ENCODE measurements at places on chromosomes 11 and 22. TPM values are rescaled to one million over a fixed set of nuclear protein-coding genes. Genes with fewer than 3 reads are reported as not detected.
A peak's percentile ranks its signal among the peaks of the same experiment; 100 is the strongest.

GRCh38 chr22:35940166-35940565 lies 88.5 kb downstream of the RBFOX2 start:
- DNase-seq, result no peak
- H3K4me1 ChIP-seq, result peaks cover 2% of the 10 kb centered on the region
- no peaks in the 10 kb centered on the region for H3K36me3 ChIP-seq
- no peak overlapping the region for H3K27ac ChIP-seq
- no peaks in the 10 kb centered on the region for H3K27me3 ChIP-seq

- no peak for DNase-seq
- peaks cover 19% of the 10 kb centered on the region for H3K27me3 ChIP-seq
- H3K27ac ChIP-seq, result no peak overlapping the region
- H3K4me3 ChIP-seq, result no peak overlapping the region
Measured at GRCh38 chr11:69986830-69987229, 91.3 kb upstream of the ANO1 start.

DNA sequence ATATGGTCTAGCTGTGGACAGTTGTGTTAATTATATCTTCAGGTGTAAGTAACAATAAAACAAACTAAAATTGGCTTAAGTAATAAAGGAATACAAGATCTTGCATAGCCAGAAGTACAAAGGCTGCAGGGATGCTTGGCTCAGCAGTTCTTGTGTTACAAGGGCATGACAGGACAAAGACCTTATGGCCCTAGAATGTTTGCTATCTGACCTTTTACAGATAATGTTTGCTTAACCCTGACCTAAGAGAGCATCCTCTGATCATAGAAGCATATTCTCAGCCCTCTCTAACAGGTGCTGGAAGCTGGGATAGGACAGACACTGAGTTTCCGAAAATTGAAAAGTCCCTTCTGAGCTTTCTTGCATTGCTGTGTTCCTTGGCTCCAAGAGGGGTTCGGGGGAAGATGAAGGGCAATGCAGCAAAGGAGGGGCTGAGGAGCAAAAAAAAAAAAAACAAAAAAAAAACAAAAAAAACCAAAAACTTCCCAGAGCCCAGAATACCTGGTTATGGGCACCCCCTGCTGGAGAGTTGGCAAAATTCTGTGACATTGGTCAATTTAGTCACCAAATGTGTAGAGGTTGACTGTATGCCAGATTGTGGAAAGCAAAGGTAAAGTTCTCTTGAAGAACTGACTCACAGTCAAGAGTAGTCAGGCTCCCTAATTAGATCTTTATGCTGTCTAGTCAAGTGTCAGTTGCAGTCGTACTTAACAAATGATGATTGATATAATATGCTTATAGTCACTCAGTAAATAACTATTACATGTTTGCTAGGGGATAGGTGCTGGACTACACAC lies 10.4 kb upstream of the HIKESHI start:
- H3K36me3 ChIP-seq, result no peaks in the 10 kb centered on the region
- DNase-seq, result peak; percentile 56
- H3K27ac ChIP-seq, result no peak overlapping the region
- H3K27me3 ChIP-seq, result no peaks in the 10 kb centered on the region

- H3K4me3 ChIP-seq, result no peak overlapping the region
- no peak for DNase-seq
- H3K36me3 ChIP-seq, result no peaks in the 10 kb centered on the region
- H3K27me3 ChIP-seq, result peaks cover 2% of the 10 kb centered on the region
Measured at GRCh38 chr11:17529844-17530185, 14.4 kb downstream of the USH1C start.

- DNase-seq, result no peak
- no peaks in the 10 kb centered on the region for H3K36me3 ChIP-seq
- H3K4me3 ChIP-seq, result no peak overlapping the region
Measured at GRCh38 chr22:23047265-23047664, 23.1 kb upstream of the GNAZ start.

DNA sequence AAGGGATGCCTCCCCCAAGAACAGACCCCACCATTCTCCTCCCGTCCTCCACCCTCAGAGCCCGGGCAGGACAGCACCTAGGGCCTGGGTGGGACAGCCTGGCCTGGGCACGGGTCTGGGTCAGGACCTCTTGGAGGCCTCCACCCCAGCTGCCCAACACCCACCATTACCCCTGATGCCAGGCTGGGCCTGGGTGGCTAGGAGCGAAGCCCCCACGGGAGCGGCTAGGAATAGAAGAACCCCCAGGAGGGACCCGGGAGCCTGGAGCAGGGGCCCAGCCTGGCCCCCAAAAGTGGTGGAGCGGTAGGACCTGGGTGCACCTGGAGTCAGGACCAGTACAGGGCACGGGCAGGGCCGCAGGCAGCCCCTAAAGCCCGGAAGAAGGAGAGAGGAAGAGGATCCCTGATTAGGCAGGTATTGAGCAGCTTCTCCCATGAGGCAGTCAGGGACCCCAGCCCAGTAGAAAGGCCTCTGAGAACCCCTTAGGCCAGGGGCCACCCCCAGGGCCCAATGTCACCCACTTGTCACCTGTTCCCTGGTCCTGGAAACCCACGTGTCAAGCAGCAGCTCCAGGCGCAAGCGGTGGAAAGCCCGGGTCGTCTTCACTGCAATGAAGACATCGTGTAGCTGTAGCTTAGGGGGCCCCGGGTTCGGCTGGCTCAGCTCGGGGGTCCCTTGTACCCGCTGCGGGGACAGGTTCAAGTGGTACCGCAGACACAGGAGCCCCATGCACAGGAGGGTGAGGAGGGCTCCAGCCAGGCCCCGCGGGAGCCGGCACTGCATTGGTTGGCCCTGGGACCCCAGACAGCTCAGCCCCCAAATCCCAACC lies 575 bp downstream of the MFNG start:
- no peaks in the 10 kb centered on the region for H3K36me3 ChIP-seq
- no peak for DNase-seq
- H3K4me3 ChIP-seq, result no peak overlapping the region
- H3K27me3 ChIP-seq, result peaks cover 4% of the 10 kb centered on the region
- H3K27ac ChIP-seq, result no peak overlapping the region

GRCh38 chr11:17218403-17218802 lies 10.6 kb upstream of the PIK3C2A start:
- no peak for DNase-seq
- H3K4me1 ChIP-seq, result no peaks in the 10 kb centered on the region
- no peak overlapping the region for H3K27ac ChIP-seq
- H3K4me3 ChIP-seq, result no peak overlapping the region
- no peaks in the 10 kb centered on the region for H3K27me3 ChIP-seq

GRCh38 chr11:35764417-35764816 lies 101.8 kb downstream of the TRIM44 start:
- H3K27ac ChIP-seq, result no peak overlapping the region
- no peaks in the 10 kb centered on the region for H3K36me3 ChIP-seq
- no peaks in the 10 kb centered on the region for H3K4me1 ChIP-seq
- no peak for DNase-seq
- no peaks in the 10 kb centered on the region for H3K27me3 ChIP-seq

DNA sequence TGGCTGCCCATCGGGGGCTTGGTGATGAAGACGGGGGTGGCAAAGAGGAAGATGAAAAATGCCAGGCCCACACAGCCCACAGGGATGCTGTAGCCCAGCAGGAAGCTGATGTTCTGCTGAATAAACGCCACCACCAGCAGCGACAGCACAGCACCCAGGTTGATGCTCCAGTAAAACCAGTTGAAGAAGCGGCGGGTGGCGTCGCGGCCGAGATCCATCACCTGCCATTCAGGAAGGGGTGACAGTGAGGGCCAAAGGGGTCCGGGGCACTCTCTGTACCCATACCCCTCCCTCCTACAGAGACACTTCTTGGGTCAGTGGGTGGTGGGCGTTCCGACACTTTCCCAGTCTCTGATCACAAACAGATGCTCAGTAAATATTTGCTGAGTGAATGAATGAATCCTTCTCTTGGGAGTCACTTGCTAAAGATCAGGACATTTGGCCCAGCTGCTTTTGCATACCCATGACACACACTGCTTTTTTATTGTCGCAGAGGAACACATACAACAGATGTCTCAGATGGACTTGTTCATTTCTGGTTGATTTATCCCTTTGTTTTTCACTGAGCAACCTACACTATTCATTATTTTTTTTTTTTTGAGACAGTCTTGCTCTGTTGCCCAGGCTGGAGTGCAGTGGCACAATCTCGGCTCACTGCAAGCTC lies 5.2 kb downstream of the SLC15A3 start:
- H3K4me1 ChIP-seq, result peaks cover 2% of the 10 kb centered on the region
- H3K27ac ChIP-seq, result no peak overlapping the region
- H3K4me3 ChIP-seq, result no peak overlapping the region
- no peaks in the 10 kb centered on the region for H3K36me3 ChIP-seq
- no peak for DNase-seq
- no peaks in the 10 kb centered on the region for H3K27me3 ChIP-seq

GRCh38 chr22:17479135-17479534 lies 84.2 kb upstream of the SLC25A18 start:
- H3K36me3 ChIP-seq, result no peaks in the 10 kb centered on the region
- no peak overlapping the region for H3K4me3 ChIP-seq
- no peaks in the 10 kb centered on the region for H3K4me1 ChIP-seq
- H3K27me3 ChIP-seq, result no peaks in the 10 kb centered on the region

GRCh38 chr11:11966354-11966741 lies 42.1 kb downstream of the DKK3 start:
- no peaks in the 10 kb centered on the region for H3K27me3 ChIP-seq
- DNase-seq, result no peak
- no peak overlapping the region for H3K27ac ChIP-seq

DNA sequence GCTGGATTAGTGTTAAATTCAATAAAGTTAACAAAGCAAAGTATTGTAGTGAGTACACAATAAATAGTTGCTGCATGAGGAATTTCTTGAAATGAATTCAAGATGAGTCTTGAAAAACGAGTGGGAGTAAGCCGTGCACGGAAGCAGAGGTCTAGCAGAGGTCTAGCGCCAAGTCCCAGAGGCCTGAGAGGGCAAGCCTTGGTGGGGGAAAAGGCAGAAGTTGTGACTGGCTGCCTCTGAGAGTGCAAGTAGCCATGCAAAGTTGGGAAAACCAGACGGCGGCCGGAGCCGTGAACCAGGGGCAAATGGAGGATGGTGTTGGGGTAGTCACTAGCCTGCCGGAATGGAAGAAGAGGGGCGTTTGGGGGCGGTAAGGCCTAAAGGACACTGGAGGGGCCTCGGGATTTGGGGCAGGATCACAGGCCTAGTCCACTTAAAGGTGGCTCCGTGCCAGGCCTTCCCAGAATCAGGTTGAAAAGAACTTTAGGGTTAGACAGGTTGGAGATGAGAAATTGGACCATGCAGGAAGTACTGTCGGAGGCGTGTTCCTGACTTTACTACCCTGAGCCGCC lies 379 bp upstream of the SLC3A2 start:
- no peaks in the 10 kb centered on the region for H3K27me3 ChIP-seq
- peaks cover 23% of the 10 kb centered on the region for H3K4me1 ChIP-seq
- DNase-seq, result peak; percentile 86

DNA sequence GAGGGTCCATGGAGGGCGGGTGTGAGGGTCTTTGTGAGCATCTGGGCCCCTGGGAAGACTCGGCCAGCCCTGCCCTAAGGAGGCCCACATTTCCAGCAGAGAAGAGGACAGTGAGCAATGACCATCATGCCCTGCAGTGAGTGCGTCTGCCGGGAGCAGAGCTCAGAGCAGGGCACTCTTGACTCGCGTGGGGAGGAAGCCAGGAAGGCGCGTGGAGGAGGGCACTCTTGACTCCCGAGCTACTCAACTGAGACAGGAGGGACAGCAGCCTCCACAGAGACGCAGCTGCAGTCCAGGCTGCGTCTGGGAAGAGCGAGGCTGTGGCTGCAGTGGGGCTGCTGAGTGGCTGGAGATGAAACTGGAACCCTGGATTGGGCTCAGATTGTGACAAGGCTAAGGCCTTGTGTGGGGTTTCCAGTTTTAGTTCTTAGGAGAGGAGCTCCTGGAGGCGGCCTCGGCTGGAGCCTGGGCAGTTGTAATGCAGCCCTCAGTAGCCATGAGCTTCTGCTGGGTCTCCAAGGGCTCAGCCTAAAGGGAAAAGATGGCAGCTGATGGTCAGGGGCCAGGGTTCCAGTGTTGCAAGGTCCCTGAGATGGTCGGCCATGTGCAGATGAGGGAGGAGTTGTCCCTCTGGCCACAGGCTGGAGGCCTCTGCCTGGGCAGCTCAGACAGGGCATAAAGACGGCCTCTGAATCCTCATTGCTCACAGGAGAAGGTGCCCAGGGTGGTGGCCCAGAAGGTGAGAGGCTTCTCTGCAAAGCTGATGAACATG lies 264.7 kb upstream of the B3GAT1 start:
- H3K27me3 ChIP-seq, result no peaks in the 10 kb centered on the region
- H3K4me1 ChIP-seq, result no peaks in the 10 kb centered on the region
- no peaks in the 10 kb centered on the region for H3K36me3 ChIP-seq
- no peak for DNase-seq
- H3K4me3 ChIP-seq, result no peak overlapping the region

DNA sequence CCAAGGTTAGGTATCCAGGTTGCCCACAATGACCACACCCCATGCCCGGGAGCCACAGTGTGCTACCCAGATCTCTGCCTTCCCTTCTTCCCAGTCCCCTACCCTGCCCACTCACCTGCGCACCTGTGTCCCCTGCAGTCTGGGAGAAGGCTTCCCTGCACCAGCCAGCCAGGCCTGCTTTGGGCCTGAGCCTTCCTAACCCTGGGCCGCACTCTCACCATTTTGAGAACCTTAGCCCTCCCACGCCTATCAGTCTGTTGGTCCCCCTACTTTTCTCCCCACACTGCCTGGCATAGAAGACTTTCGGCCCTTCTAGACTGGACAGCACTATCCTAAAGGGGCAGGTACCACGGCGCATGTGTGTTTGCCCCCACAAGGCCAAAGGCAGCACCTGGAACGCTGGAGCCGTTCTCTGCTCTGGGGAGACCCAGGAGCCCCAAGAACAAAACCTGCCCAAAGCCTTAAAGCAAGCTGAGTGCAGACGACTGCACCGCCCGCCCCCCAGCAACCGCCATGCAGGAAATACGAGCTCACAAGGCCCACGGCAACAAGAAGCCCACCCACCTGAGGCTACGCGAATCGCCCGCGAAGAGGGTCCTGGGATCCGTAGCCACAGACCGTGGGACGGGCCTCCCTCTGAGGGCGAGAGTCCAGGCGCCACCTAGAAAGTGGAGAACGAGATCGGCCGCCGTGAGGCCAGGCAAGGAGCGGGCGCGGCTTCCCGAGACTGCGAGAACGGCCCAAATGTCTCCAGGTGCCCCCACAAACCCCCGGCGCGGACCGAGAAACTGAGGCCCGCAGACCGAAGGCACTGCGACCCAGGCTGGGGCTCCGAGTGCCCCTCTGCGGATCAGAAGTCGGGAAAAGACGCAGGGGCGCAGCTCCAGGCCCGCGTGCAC lies 546 bp downstream of the GNB1L start:
- peak overlapping the region; percentile 83 for H3K4me3 ChIP-seq
- no peak for DNase-seq
- no peaks in the 10 kb centered on the region for H3K27me3 ChIP-seq
- H3K4me1 ChIP-seq, result peaks cover 6% of the 10 kb centered on the region
- H3K36me3 ChIP-seq, result peaks cover 12% of the 10 kb centered on the region
- peak overlapping the region; percentile 93 for H3K27ac ChIP-seq

GRCh38 chr11:45096636-45097035 lies 49.8 kb upstream of the PRDM11 start:
- H3K36me3 ChIP-seq, result no peaks in the 10 kb centered on the region
- no peak overlapping the region for H3K4me3 ChIP-seq
- H3K27me3 ChIP-seq, result peaks cover 29% of the 10 kb centered on the region

- H3K4me3 ChIP-seq, result no peak overlapping the region
- peaks cover 9% of the 10 kb centered on the region for H3K4me1 ChIP-seq
- DNase-seq, result peak; percentile 62
- no peak overlapping the region for H3K27ac ChIP-seq
Measured at GRCh38 chr11:130581646-130582045, 133.2 kb downstream of the ADAMTS15 start.

The DUSP8 gene
- total RNA-seq, result 0.51 TPM

The SSH3 gene
- total RNA-seq, result 11.3 TPM

The PACS1 gene
- 25.9 TPM for total RNA-seq

The HPX gene
- total RNA-seq, result 0.83 TPM

The TMEM191C gene
- total RNA-seq, result 2.6 TPM

The MPZL3 gene
- 0.33 TPM for total RNA-seq

The CATSPERZ gene
- total RNA-seq, result 1.0 TPM

The LRP5 gene
- total RNA-seq, result 20.8 TPM

Measured in fibroblast of lung (primary cell).